ENCODE measurements at places on chromosomes 5 and 9.

GRCh38 chr5:23405316-23406068, 101.9 kb upstream of the PRDM9 start:
- DNase-seq, result no peak

- DNase-seq, result no peak
These were observed 786 bp upstream of the TSSK1B start for GRCh38 chr5:113435575-113435974.

DNA sequence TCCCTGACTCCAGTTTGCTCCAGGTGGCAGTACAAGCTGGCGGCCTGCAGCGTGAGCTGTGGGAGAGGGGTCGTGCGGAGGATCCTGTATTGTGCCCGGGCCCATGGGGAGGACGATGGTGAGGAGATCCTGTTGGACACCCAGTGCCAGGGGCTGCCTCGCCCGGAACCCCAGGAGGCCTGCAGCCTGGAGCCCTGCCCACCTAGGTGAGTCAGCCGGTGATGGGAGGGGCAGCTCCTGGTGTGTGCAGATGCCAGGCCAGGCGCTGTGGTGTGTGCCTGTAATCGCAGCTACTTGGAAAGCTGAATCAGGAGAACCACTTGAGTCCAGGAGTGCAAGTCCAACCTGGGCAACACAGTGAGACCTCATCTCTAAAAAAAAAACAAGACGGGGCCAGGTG, 10.0 kb upstream of the CACFD1 start:
- no peak for DNase-seq

GRCh38 chr5:161851691-161852299, 3.9 kb downstream of the GABRA1 start:
- DNase-seq, result no peak

GRCh38 chr5:9533562-9534364, 12.1 kb downstream of the SEMA5A start:
- no peak for DNase-seq

GRCh38 chr5:83551821-83552220, 80.3 kb downstream of the VCAN start:
- DNase-seq, result no peak

DNA sequence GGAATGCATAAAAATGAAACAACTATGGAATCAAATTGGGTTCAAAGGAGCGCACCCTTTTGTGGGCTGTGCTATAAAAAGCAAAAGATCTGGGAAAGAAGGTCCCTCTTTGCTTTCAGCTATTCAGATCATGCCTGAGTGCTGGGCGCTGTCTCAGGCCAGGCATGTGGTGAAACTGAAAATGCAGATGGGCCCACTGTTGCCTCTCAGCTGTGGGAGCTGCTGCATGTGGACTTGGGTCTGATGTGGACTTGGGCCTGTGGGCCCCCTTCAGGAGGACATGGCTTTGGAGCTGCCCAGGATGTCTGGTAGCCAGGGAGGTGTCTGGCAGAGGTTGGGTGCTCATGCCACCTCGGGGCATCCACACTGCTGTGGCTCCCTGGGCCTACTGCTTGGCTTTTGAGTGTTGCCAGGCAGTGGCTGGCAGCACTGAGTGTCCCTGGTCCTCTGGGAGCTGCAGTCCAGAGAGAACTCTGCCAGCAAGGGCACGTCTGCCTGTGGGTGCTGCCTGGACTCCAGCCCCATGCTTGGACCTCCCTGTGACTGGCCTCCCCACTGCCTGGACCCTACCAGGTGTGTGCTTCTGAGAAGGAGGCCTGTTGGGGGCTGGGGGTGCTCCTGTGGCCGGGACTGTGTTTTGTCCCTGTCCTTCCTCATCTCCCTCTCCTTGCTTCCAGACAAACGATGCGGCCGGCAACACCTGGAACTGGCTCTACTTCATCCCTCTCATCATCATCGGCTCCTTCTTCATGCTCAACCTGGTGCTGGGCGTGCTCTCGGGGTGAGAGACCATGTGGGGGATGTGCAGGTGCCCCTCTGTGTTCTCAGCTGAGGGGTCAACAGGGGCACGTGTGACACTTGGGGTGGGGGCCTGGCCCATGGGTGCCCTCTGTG, 74.3 kb downstream of the CACNA1B start:
- no peak for DNase-seq

GRCh38 chr5:36692791-36693763, 86.7 kb downstream of the SLC1A3 start:
- no peak for DNase-seq

DNA sequence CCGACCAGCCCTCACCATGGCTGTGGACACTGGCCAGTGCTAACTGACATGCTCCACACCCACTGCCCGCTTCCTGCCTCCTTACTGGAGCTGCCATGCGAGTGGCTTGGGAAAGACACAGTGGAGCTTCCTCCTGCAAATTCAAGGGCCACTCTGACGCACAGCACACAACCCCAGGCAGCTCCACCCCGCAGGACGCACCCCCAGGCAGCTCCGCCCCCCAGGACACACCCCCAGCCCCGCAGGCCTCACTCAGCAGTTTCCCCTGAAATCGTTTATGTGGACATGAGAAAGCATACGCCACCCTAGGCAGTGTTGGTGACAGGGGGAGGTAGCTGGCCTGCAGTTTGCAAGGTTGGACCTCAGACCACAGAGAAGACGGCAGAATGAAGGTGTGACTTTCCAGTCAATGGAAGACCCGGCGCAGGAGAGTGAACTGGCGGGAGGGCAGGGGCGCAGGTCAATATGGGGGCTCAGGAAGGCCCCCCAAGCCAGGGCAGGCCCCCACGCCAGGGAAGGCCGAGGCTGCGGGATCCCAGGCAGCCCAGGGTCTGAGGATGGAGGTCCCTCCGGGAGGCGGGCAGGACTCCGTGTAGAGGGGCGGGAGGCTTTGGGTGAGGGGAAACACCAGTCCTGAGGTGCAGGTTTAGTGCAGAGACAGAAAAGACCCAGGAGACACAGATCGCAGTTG, 21.6 kb downstream of the LPCAT1 start:
- no peak for DNase-seq

DNA sequence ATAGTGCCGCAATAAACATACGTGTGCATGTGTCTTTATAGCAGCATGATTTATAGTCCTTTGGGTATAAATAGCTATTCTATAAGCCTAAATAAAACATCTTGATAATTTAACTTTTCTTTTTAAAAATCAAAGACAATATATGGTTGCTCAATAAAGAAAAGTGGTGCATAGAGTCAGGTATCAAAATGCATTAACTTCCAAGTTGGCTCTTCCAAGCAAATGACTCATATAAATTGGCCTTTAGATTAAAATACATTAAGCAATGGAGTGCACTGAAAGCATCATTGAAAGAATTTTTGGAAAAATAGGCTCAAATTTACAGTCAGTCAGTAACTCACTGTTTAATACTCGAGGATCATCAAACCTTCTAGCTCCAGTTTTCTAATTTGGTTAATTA, 106.6 kb downstream of the PLCXD3 start:
- no peak for DNase-seq

DNA sequence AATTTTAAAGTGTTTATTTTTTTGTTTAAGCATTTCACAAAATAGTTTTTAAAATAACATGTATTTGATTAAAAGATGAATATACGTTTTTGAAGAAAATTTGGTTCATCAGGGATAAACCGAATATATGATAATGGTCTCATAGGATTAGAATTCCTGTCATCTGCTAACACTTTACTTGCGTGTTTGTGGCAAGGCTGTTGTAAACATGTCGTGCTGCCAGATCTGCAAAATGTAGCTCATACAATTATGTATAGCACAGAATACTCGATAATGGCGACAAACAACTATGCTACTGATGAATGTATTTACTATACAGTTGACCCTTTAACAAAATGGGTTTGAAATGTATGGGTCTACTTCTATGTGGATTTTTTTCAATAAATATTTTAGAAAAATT, 7.2 kb upstream of the TXNDC8 start:
- DNase-seq, result no peak

DNA sequence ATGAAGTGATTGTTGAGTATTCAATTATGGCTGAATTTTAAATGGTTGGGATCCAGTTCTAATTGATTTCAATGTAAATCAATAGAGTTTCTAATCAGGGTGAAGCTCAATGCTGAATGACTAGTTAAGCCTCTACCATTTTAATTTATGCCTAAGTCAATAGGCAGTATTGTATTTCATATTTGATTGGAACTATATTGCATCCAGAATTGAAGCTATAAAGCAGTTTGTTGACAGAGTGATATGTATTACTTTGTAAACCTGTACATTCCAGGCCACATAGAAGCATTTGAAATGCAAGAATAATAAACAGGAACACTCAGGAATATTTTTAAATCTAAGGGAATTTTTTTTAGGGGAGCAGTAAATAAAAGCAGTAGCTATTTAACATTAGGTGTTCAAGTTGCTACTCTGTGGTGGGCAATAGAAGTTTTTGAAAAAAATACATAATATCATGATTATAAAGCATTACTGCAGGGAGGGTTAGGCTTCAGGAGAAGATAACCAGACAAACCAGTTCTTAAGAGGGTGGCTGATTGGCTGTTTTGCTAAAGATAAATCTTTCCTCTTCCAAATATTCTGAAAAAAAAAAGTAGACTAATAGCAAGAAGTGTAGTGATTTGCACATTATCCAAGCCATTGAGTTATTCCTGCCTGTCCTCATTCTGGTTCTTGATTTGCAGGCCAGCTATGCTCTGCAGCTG, 492.0 kb upstream of the MEF2C start:
- no peak for DNase-seq

- no peak for DNase-seq
These were observed 45.5 kb upstream of the LARP1 start for GRCh38 chr5:154709368-154710305.

- no peak for DNase-seq
These were observed 417.7 kb upstream of the POU5F2 start for GRCh38 chr5:94159144-94159543.

DNA sequence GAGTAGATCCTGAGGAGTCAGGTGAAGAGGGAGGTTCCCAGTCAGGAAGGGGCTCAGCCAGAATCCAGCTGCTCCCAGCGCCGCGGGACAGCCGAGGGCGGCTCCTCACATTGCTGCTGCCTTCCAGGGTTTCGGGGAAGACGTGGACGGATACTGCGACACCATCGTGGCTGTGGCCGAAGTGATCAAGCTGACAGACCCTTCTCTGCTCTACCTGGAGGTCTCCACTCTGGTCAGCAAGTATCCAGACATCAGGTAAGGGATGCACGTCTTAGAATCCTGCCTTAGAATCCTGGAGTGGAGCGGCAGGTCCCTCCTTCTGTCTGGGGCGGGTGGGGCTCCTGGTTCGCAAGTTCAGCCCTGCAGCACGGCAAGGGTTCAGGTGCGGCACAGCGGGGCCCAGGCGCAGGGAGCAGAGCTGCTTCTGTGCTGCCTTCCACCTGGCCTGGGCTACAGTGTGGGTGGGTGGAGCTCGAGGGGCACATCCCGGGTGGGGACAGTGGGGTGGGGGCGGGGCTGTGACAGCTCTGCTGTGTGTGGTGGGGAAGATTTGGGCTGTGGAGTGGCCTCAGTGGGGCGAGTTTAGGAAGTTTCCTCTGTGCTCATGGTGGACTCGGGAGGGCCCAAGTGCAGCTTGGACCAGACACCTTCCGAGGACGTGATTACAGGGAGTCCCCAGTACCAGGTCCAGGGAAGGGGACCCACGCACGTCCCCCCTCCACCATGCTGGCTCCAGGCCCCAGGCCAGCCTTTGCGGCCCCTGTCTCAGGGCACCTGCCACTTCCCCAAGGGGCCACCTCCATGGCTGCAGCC, 22.8 kb downstream of the EXOC3 start:
- no peak for DNase-seq

DNA sequence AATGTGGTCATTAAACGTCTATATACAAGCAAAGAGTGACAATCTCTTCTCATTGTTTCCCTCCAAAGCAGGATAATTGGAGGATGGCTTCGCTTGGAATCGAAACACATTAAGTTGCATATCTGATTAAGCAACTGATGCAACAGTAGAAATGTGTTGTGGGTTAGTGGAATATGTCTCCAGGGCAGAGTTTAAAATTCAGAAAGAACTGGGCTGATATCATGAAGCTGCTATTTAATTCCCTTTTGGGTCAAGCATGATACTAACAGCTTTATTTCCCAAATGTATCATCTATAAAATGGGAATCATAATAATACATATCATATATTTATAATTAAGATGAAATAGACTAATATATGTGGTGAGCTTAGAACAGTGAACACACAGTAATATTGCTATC, 1763.0 kb upstream of the C9orf72 start:
- no peak for DNase-seq

DNA sequence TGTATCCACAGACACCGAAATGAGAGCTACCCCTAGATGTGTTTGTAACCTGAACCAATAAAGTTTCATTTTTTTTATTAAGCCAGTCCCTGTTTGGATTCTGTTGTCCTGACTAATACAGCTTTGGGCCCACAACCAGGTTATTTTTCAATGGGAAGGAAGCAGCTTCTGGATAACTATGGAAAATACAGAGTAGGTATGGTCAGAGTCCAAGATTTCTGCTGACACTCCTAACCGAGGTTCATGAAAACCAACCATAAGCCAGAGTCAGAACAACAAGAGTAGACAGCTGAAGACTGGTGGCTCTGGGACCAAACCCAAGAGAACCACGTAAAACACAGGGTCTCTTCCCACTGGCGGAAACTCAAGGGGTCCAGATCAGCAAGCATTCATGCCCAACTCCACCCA, 10.8 kb downstream of the KLF9 start:
- no peak for DNase-seq

DNA sequence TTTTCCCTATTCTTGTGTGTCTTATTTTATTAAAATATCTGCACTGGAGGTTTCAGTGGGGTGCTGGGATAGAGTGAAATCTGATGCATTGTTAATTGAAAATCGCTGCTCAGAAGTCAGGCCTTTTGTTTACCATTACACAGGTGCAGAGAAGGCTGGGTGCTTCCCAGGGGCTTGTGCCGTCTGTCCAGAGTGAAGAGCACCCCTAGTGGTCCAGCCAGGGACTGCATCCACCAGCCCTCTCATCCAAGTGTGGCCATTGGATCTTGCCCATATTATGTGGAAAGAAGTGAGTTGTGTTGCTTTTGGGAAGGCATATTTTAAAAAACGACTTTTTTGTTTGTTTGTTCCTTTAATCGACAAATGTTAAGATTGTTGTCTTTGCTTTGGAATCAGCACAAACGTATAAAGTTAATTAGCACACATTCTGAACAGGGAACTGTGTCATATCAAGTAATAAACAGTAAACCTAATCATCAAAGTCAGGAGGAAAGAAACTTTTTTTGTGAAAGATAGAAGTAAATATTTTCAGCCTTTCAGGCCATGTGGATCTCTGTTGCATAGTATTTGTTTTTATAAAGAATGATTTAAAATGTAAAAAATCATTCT, 315.6 kb downstream of the MTRR start:
- DNase-seq, result no peak
